ENCODE measurements at places on chromosomes 7 and 10.

- no peak for DNase-seq
Observed at GRCh38 chr10:45354261-45354660, 19.8 kb upstream of the ALOX5 start.

DNA sequence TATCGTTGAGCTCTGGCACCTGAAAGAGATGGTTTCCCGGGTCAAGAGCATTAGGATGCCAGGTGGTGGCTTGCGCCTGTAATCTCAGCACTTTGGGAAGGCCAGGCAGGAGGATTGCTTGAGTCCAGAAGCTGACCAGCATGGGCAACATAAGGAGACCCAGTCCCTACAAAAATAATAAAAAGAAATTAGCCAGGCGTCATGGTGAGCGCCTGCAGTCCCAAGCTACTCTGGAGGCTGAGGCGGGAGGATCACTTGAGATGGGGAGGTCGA, 6.1 kb upstream of the KCP start:
- no peak for DNase-seq

DNA sequence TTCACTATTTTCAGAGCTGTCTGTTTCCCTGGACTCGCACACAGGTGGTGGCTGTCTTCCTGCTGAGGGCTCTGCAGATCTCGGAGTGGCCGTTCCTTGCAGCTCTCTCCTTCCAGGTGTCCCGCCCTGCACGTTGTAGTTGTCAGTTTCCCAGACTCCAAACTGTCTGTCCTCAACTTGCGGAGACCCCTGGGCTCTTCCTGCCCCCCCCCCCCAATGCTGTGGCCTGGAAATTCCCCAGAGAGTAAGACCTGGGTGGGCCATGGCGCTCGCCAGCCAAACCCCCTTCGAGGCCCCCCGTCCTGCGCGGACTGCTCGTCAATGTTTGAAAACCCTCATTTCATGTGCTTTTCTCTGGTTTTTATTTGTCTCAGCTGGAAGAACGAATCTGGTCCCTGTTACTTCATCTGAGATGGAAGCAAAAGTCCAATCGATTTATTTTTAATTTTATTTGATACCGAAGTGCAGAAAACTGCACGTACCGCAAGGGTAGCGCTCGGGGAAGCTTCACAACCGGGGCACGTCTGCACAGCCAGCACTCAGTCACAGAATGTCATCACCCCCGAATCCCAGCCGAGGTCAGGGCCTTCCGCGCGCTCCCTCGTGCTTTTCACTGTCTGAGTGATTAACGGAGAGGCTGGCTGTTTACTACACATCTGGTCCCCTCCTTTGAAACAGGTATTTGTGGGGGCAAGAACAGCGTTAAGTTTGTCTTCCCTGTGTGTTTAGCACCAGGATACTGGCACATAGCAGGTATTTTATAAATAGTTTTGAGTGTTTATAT, 46.4 kb upstream of the NKX6-2 start:
- DNase-seq = no peak

- no peak for DNase-seq
Observed at GRCh38 chr10:95783741-95784140, 27.8 kb downstream of the ENTPD1 start.

GRCh38 chr10:131804551-131805295, 96.1 kb upstream of the PPP2R2D start:
- no peak for DNase-seq

DNA sequence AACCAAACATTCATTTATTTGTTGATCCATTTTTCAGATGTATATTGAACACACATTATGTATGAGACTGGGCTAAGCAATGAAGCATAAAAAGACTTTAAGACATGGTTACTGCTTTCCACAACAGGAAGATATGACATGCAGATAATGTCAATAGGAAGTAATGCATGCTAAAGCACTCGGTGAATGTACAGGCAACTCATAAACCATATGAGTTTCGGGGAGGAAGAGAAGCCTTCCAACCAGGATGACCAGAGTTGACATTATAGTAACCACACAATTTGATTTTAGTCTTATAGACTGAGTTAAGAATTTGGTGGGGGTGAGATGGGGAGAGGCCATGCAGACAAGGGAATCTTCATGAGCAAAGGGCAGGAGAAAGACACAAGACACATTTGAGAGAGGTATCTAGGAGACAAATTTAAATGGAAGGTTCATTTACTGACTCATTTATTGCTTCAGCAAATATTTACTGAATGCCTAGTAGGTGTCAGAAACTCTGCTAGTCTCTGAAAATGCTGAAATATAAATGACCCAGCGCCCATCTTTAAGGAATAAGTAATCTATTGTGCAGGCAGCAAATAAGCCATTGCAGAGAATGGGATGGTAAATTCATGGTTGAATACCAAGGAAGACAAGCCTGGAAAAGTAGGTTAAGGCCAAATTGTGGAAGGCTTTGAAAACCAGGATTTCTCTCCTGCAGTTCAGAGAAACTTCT, 19.0 kb upstream of the SLK start:
- DNase-seq = no peak

Data from activated T-cell treated with anti-CD3 and anti-CD28 coated beads, Interleukin-2, amount 50 U/mL, for 72 hours (primary cell).